Hematopoietic multipotent progenitor cell (in vitro differentiated cells): ENCODE measurements at places on chromosomes 4 and X.
A peak's percentile ranks its signal among the peaks of the same experiment; 100 is the strongest.

DNA sequence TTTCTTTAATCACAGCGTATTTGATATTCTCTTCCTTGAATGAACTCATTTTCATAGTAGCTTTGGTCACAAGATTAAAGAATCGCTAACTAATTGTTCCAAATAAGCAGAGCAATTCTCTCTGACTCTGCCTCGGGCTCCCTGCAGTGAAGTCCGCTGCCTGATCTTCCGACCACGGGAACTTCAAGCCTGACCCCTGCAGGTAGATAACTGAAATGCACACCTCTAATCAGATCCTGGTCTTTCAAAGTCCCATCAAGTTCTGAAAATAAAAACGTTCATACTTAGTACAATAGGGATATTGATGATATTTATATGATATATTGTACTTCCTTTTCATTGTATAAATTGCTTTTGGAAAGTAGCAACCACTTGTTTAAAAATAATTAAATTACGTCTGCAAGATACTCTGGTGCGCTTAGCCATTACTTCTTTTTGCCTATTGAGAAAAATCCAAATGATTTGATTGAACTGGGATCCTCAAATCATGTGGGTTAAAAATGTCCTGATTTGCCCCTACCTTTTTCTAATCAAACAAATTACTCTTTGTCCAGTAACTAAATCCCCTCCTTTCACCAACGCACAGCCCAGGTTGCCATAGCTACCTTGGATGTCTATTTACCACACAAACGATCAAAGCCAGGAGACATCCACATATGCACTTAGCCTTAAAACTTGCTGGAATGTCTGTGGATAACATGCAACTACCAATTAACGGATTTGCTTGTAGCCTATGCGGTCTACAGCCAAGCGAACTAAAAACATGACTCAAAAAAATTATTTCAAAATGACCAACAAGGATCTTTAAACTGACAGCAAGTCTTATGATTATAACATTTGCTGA, 4.2 kb downstream of the MID1 start:
- no peak for DNase-seq

GRCh38 chr4:154503598-154503997, 12.0 kb upstream of the DCHS2 start:
- DNase-seq, result peak; percentile 12

- no peak for DNase-seq
Measured at GRCh38 chr4:160142579-160142978, 1039.7 kb downstream of the RAPGEF2 start.

DNA sequence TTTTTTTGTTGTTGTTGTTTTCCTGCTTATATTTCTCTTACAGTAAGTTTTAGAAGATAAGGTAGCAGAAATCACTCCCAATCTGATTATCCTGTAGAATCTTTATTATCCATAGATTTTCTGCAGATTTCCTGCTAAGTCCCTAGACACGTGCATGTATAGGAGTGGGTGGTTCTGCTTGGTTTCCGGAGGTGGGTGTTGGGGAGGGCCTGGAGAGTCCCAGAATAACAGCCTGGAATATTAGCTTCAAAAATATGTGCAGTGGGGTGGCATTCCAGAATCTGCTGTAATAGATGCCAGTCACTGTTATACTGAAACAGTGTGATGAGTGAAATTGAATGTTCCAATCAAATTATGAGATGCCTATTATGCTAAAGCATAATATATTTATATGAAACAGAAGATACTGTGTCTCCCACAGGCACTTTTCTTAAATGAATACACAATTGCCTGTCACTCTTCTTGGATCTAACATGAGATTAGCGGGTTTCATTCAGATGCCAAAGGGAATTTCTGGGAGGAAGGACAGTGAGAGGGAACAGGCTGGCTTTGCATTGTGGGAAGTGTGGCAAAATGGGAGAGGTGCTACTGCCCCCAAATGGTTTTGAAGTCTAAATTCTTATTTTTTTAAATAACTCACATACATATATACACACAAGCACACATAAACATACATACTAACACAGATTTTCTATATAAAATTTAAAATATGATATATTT, 37.6 kb downstream of the C4orf50 start:
- DNase-seq, result no peak

GRCh38 chrX:104659005-104659744, 93.2 kb downstream of the IL1RAPL2 start:
- no peak for DNase-seq

GRCh38 chr4:54687887-54688841, 30.4 kb downstream of the KIT start:
- DNase-seq, result no peak

- DNase-seq, result no peak
Measured at GRCh38 chrX:134685668-134686067, 27.4 kb upstream of the PLAC1 start.

DNA sequence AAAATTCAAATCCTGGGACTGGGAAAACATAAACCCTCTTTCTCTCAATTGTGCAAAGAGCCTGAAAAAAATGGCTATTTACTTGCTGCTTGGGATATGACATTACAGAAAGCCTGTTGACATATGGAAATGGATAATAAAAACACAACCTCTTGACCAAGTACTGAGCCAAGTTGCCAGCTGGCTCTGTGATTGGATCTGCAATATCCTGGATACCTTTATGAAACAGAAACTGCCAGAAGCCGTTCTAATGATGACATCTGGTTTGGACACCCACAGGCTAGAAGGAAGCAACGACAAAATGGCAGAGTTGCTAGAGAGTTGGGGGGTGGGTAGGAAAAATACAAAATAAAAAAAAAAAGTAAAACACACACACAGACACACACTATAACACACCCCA, 481.4 kb downstream of the FAT4 start:
- no peak for DNase-seq

DNA sequence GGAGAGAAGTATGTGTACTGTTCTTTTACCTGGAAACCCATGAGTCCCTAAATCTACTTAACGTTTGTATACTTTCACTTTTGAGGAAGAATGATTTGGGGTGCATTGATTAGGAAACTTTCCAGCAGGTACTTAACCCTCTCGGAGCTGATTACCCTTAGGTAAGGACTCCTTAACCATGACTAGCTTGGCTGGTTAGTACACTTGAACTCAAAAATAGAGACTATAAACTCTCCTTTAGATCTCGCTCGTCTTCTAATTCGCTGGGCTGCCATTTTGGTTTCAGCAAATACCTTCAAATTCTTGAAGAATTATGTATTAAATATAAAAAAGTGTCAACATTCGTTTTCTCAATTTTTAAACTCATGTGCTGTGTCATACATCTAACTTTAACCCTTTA, 2.0 kb downstream of the USP9X start:
- DNase-seq, result no peak

- DNase-seq, result no peak
Measured at GRCh38 chr4:65393078-65393477, 277.2 kb downstream of the EPHA5 start.

DNA sequence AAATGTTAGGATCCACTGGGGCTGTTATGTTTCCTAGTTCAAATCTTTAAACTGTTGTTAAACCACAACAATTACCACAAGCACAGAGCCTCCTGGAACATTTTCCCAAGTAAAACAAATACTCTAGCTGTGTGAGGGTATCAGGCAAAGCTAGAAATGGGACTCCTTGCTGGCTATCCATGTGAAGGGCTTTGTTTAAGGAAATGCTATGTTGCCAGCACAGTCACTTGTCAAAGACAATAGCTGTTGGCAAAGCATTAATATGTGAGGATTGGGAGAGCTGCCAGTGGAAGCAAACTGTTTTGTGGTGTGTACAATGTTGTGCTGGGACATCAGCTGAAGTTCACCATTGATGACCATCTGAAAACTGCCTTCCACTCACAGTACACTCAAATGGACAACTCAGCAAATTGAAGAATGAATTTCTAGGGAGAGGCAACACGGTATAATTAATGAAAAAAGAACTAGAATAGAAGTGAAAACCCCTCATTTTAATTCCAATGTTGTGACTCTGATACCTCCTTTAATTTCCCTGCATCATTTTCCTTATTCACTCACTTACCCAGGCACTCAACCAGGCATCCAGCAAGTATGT, 100.8 kb downstream of the ANXA3 start:
- no peak for DNase-seq

- no peak for DNase-seq
Measured at GRCh38 chrX:130179170-130179569, 7.4 kb downstream of the RAB33A start.

DNA sequence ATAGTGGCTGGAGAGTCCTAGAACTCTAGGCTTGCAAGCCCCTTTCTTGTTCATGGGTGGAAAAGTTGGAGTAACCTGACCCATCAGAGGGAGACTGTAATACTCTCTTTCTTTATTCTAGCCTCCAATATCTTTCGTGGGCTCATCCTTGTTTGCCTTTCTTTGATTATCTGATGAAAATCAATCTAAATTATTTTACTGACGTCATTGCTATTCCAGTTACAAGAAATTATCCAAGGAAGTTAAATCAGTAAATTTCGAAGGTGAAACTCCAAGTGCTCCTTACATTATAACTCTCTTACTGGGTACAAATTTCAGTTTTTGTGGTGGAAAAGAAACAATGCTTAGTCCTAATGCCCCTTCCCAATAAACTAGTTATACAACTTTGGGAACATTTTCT, 412.9 kb downstream of the IDS start:
- DNase-seq, result no peak

GRCh38 chr4:113823291-113823659, 61.7 kb upstream of the CAMK2D start:
- DNase-seq, result peak; percentile 18

GRCh38 chrX:130999360-130999759, 58.8 kb upstream of the ARHGAP36 start:
- no peak for DNase-seq

DNA sequence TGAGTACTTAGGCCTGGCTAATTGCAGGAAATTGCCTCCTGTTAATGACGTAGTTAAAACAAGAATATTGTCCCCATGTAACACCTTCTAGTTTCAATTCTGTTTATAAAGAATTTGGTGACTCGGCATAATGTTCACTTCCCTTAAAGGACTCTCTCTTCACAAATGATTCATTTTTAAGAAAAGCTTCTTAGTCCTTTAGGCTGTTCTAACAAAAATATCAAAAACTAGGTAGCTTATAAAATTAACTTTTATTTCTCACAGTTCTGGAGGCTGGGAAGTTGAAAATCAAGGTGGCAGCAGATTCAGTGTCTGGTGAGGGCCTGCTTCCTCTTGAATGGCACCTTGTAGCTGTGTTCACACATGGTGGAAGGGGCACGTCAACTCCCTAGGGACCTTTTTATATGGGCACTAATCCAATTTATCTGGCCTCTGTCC, 23.8 kb downstream of the COL25A1 start:
- peak; percentile 60 for DNase-seq

DNA sequence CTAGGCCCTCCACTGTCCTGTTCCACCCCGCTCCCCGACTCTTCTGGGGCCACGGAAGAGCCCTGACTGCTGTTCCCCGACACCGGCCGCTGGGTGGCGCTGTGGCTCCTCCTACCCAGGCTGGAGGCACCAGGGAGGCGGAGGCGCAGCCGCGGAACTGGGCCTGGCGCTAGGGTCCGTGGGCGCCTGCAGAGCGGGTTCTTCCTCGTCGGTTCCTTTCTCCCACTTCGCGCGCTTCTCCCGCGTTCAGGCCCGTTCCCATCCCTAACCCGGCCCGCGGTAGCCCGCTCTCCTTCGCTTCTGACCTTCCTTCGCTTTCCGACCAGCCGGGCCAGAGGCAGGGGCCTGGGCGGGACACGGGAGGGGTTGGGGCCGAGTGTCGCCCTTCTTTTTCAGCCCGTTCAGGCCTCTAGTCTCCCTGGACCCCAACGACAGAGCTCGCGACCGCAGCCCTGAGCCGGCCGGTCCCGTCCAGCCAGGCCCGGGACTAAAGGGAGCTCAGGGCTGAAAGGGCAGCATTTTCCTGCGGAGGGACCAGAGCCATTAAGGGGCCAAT, 34.3 kb downstream of the NALF2 start:
- DNase-seq, result peak; percentile 44

GRCh38 chrX:153633048-153633447, 14.0 kb upstream of the DUSP9 start:
- no peak for DNase-seq

- no peak for DNase-seq
Measured at GRCh38 chr4:30989508-30989907, 269.3 kb downstream of the PCDH7 start.

GRCh38 chr4:133484287-133484686, 335.2 kb downstream of the PCDH10 start:
- DNase-seq, result no peak

GRCh38 chr4:106369456-106370060, 980 bp upstream of the GIMD1 start:
- no peak for DNase-seq

GRCh38 chr4:186722796-186723291, 812 bp downstream of the FAT1 start:
- no peak for DNase-seq

DNA sequence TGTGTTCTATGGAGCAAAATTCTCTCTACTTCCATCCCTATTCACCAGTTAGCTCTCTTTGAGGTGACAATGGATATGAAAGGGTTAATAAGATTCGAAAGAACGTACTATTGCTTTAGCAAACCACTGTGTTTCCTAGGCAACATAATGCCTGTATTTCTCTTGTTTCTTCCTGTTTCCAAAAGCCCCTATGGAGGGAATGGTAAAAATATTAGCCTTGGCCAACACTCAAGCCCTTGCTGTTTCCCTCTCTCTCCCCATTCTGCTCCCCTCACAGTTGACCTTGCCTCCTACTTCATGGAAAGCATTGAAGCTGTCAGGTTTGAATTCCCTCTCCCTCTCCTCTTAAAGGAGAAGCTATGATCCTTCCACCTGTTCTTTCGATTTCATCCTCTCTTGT, 9.6 kb upstream of the PGRMC1 start:
- DNase-seq, result peak; percentile 52

GRCh38 chr4:56892691-56893090, 15.0 kb upstream of the REST start:
- DNase-seq, result peak; percentile 16

- no peak for DNase-seq
Measured at GRCh38 chr4:38378478-38378877, 285.5 kb upstream of the KLF3 start.

DNA sequence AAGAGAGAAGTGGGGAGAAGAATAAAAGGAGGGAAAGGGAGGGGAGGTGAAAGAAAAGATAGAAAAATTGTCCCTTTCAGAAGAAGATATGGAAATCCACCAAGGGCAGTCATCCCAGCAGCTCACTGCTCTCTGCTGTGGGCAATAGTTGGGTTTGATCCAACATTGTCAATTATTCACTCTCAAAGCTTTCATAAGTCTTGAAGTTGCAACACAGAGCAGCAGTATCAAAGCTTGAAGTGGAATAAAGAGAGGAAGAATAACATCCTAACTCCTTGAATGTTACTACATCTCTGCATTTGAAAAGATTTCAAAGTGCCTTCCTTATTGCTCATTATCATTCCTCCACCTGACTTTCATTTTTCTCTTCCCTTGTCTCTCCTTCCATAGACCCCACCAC, 62.3 kb upstream of the HHIP start:
- DNase-seq, result no peak

GRCh38 chrX:130468395-130468923, 66.7 kb downstream of the RBMX2 start:
- no peak for DNase-seq

DNA sequence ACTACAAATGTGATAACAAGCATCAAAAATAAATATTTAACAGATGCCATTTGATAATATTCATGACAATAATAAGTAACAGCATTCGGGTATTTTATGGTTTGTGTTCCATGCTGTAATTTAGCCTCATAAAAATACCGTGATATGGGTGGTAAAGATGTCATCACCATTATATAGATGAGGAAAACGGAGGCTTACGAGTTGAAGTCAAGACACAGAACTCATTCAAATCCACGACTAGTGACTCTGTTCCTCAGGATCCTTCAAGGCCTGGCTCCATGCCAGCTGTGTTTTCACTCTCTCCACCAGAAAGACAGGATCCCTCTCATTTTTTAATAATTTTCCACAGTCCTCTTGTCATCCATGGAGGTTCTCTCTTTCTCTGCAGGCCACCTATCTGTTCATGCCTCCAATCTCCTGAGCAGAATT, 94.5 kb downstream of the APBB2 start:
- no peak for DNase-seq
